ENCODE measurements at places on chromosomes 2 and 18. TPM values are rescaled to one million over a fixed set of nuclear protein-coding genes. Genes with fewer than 3 reads are reported as not detected.

The SAG gene
- not detected for total RNA-seq

The ATP6V1C2 gene
- 0.14 TPM for total RNA-seq

The PPIG gene
- 43.8 TPM for total RNA-seq

The ANKRD30B gene
- total RNA-seq = not detected

The TEX44 gene
- total RNA-seq = not detected

The LCLAT1 gene
- 15.4 TPM for total RNA-seq

Data from A549 treated with dexamethasone at 1 μM for 4 hours (cell line).